Activated CD8-positive, alpha-beta T cell treated with anti-CD3 and anti-CD28 coated beads for 36 hours (primary cell): ENCODE measurements at places on chromosomes 12 and 14. TPM values are rescaled to one million over a fixed set of nuclear protein-coding genes. Genes with fewer than 3 reads are reported as not detected.

SMARCD1 gene
- 47.3 TPM for total RNA-seq

GRCh38 chr14:30999038-30999773 is 26.2 kb upstream of the AP4S1 start:
- peaks cover 37% of the 10 kb centered on the region for H3K4me1 ChIP-seq
- H3K27me3 ChIP-seq, result no peaks in the 10 kb centered on the region
- H3K4me3 ChIP-seq, result no peak overlapping the region
- peaks cover 38% of the 10 kb centered on the region for H3K36me3 ChIP-seq
- no peak for DNase-seq
- no peak overlapping the region for H3K27ac ChIP-seq

GRCh38 chr12:65500091-65500900 is 221.8 kb downstream of the MSRB3 start:
- H3K27me3 ChIP-seq, result no peaks in the 10 kb centered on the region
- no peak for DNase-seq
- H3K4me1 ChIP-seq, result no peaks in the 10 kb centered on the region
- H3K4me3 ChIP-seq, result no peak overlapping the region
- H3K27ac ChIP-seq, result no peak overlapping the region

DNA sequence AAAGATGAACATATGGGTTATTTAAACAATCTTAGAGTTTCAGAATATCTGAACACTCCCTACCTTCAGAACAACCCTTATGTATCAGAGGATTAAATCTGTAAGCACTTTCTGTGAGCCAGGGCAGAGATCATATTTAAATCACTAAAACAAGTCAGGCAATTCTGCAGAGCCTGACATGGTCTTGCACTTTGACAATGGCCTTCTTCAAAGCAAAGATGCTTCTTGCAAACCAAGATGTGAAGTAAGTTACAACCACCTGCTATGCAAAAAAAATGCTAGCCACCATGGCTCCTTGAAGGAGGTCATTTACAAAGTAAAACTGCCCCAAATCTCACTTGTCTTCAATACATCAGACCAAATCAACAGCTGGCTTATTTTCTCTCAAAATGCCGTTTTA is 3.2 kb downstream of the PPP1CC start:
- H3K36me3 ChIP-seq, result peaks cover 60% of the 10 kb centered on the region
- H3K4me3 ChIP-seq, result peak overlapping the region; percentile 100
- peak overlapping the region; percentile 91 for H3K27ac ChIP-seq
- DNase-seq, result no peak
- H3K4me1 ChIP-seq, result peaks cover 64% of the 10 kb centered on the region

DNA sequence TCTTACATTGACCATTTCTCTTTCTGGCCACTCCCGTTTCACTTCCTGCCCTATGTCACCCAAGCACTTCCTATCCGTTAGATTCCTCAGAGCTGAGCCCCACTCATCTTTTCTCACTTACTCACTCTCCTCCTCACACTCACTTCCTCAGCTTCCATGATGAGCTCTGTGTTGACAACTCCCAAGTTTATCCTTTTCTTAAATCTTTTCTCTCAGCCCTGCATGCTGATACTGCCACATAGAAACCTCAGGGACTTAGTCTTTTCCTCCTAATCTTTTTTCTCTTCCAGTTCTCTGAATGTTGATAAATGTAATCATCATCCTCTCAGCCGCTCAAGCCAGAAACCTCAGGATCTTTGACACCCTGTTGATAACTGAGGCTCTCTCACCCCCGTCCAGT is 99.6 kb downstream of the ANO6 start:
- H3K36me3 ChIP-seq, result peaks cover 22% of the 10 kb centered on the region
- no peak overlapping the region for H3K27ac ChIP-seq
- H3K4me3 ChIP-seq, result no peak overlapping the region

GRCh38 chr12:46407361-46407760 is 34.8 kb upstream of the SLC38A2 start:
- no peaks in the 10 kb centered on the region for H3K36me3 ChIP-seq
- H3K4me3 ChIP-seq, result no peak overlapping the region
- peak; percentile 33 for DNase-seq
- peaks cover 31% of the 10 kb centered on the region for H3K4me1 ChIP-seq

GRCh38 chr12:71371122-71371521 is 68.5 kb upstream of the LGR5 start:
- no peaks in the 10 kb centered on the region for H3K36me3 ChIP-seq
- H3K4me1 ChIP-seq, result no peaks in the 10 kb centered on the region
- DNase-seq, result no peak
- H3K27ac ChIP-seq, result no peak overlapping the region

DNA sequence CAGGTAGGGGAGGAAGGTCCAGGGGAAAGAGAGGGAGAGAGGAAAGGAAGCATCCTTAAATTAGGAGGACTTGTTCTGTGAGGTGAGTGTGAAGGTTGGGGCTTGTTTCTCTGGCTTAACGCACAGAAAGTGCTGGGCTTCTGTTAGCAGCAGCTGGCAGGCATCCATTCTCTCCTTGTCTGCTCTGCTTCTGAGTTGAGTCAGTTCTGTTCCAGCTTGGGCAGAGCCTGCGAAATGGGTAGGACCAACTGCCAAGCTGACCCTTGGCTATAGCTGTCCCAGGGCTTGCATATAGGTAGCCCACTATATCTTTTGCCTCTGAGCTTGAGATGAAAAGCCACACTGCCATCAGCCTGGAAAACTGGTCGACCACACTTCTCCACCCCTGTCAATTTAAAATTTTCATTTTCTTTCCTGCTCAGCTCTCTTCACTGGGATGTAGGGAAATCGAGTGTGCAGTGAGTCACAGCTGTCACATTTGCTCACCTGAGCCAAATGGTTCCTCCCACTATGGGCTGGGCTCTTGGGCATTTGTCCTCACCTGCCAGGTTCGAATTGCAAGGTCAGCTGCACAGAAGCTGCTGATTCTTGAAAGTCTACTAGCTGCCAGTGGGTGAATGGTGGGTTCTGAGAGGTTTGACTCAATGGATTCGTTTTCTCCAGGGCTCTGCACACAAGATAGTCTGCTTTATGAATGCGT is 256.4 kb upstream of the PWP1 start:
- H3K4me1 ChIP-seq, result peaks cover 18% of the 10 kb centered on the region
- H3K27ac ChIP-seq, result no peak overlapping the region
- DNase-seq, result no peak
- H3K27me3 ChIP-seq, result no peaks in the 10 kb centered on the region
- no peak overlapping the region for H3K4me3 ChIP-seq
- peaks cover 11% of the 10 kb centered on the region for H3K36me3 ChIP-seq

DNA sequence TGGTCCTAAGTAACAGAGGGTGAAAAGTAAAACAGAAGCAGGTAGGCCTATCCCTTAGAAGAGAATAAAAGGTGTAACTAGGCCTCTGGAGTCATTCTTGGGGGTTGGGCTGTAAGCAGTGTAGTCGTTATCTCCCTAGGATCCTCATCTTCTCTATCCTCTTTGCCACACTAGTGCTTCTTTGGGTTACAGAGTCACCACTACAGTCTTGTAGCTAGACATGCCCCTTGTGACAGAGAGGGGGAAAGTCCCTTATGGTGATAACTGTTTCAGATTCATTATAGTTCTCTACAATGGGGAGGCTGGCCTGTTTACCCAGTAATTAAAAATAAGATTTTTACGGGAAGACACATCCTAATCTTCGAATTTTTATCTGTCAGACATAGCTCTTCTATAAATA is 16.4 kb upstream of the SRP54 start:
- peaks cover 21% of the 10 kb centered on the region for H3K4me1 ChIP-seq
- peak; percentile 18 for DNase-seq
- peaks cover 30% of the 10 kb centered on the region for H3K36me3 ChIP-seq
- peak overlapping the region; percentile 73 for H3K27ac ChIP-seq
- no peaks in the 10 kb centered on the region for H3K27me3 ChIP-seq

TSPAN8 gene
- total RNA-seq, result not detected

DNA sequence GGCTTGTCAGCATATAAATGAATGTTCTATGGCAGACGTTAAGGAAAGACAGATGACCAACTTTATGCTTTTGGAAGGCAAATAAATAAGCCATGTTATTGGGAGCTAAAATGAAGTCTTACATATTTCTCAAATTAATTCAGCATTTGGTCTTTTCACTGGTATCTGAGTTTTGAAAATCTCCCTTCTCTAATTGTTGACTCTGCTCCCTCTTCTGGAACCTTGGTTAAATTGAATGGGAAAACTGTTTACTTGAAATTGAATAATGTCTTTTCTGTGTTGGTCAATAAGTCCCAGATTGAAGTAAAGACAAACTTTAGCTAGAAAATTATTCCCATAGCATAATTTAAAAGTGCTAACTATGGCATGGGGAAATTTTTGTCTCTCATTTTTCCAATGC is 38.7 kb downstream of the LGR5 start:
- H3K36me3 ChIP-seq, result no peaks in the 10 kb centered on the region
- H3K4me1 ChIP-seq, result no peaks in the 10 kb centered on the region
- H3K4me3 ChIP-seq, result no peak overlapping the region
- peaks cover 1% of the 10 kb centered on the region for H3K27me3 ChIP-seq

- H3K27ac ChIP-seq, result no peak overlapping the region
- no peak overlapping the region for H3K4me3 ChIP-seq
- no peak for DNase-seq
- no peaks in the 10 kb centered on the region for H3K36me3 ChIP-seq
- peaks cover 56% of the 10 kb centered on the region for H3K27me3 ChIP-seq
These were observed 122.3 kb upstream of the DIO3 start for GRCh38 chr14:101439023-101439422.

FAM181A gene
- total RNA-seq, result not detected

DNA sequence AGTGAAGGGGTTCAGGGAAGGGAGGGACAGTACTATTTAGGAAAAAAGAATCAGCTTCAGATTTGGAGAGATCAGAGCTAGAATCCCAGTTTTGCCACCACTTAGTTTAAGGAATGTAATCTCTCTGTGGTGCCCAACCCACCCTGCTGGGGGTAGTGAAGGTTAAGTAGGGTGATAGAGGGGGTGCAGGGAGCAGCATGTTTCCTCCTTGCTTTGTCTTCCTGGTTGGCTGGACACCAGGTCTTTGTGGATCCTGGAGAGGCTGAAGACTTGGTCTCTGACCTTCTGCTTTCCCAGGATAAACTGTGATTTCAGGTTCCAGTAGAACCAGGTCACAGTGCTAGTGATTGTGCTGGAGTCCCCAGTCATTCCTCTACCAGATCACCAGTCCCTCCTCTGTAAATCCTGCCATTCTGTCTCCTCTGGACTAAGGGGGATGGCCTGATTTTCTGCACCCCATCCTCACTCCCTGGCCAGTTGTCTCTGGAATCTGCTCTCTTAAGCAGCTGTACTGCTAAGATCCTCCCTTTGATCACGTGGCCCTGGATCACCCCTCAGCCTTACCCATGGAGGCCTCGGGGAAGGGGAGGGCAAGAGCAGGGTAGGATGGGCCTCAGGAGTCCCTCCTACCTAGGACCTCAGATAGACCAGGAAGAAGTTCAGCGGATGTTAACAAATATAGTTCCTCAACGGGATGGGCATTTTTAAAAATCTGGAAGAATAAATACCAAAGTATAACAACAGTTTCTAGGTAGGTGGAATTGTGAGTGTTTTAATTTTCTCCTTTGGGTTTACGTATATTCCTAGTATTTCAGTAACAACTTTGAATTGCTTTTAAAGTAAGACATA is 3.1 kb downstream of the MAP3K12 start:
- no peaks in the 10 kb centered on the region for H3K27me3 ChIP-seq
- H3K4me1 ChIP-seq, result peaks cover 38% of the 10 kb centered on the region
- H3K4me3 ChIP-seq, result no peak overlapping the region
- H3K27ac ChIP-seq, result peak overlapping the region; percentile 12
- H3K36me3 ChIP-seq, result no peaks in the 10 kb centered on the region
- no peak for DNase-seq

DLST gene
- total RNA-seq, result 110 TPM

DNA sequence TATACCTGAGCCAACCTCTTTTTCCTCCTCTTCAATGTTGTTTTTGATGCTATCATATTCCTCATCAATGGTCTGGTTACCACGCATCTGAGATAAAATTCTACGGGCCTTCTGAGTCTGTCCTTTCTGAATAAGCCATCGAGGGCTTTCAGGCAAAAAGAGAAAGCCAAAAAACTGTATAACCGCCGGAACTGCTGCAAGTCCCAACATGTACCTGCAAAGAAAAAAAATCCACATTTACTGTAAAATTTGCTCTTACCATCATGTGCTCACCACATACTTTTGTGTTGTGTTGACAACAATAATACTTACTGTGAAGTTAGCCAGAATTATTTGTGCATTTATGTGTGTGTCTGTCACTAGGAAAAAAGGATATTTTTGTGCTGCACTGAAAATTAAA is 77.6 kb downstream of the SLC2A13 start:
- no peak for DNase-seq
- no peak overlapping the region for H3K4me3 ChIP-seq
- no peak overlapping the region for H3K27ac ChIP-seq

DNA sequence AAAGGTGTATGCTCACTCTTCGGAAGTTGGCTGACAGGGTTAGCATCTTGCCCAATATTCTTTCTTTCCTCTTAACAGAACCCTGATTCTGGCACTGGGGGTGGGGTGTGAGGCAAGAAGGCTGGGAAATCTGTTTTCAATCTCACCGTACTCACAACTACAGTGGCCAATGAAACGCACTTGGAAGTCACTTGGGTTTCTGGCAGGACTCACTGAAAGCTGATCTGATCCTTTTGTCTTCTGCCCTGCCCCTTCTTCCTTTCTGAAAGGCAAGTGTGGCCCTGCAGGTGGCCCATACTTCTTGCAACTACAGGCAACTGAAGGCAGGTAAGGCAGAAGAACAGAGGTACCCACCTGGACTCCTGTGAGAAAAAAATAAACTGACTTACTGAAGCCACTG is 106.9 kb downstream of the STXBP6 start:
- no peak for DNase-seq
- H3K4me3 ChIP-seq, result no peak overlapping the region
- no peaks in the 10 kb centered on the region for H3K27me3 ChIP-seq
- no peaks in the 10 kb centered on the region for H3K36me3 ChIP-seq
